ENCODE measurements at places on chromosomes 16 and 17.

GRCh38 chr16:27444470-27444869 is 42.5 kb downstream of the IL21R start:
- DNase-seq: no peak

DNA sequence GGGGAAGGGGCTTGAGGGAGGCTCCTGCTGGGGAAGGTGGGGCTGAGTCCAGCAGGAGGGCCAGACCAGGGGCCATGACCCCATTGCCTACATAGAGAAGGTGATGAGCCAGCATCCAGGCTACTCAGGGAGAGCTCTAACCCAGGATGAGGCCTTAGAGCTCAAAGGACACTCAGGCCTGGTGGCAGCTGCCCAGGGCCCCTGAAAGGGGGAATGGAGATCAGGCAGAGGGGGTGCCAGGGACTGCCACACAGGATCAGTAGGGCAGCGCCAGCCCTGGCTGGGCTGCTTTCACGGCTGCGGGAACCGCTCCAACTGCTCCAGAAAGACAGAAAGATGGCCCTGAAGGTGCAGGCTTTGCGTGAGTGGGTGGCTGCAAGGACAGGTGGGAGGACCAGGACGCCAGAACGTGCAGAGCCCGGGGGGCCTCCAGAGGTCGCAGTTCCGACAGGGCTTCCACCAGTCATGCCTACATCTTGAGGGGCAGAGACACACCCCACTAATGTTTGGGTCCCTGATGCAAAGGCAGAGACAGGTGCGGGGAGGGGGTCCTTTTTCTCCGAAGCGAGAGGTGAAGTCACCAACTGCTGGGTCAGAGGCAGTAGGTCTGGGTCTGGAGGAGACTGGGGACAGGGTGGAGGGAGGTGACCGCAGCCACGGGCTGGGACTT is 882 bp upstream of the ATP6V0C start:
- no peak for DNase-seq

GRCh38 chr16:50316102-50316847 is 49.9 kb downstream of the ADCY7 start:
- no peak for DNase-seq

GRCh38 chr16:68257251-68257905 is 6.9 kb upstream of the SLC7A6 start:
- DNase-seq: no peak

- peak; percentile 59 for DNase-seq
These were observed 5.8 kb upstream of the CBX4 start for GRCh38 chr17:79844869-79845600.

- DNase-seq: no peak
These were observed 55.4 kb downstream of the TENT4B start for GRCh38 chr16:50208460-50208931.

GRCh38 chr17:63631626-63632025 is 9.4 kb downstream of the MAP3K3 start:
- DNase-seq: no peak

DNA sequence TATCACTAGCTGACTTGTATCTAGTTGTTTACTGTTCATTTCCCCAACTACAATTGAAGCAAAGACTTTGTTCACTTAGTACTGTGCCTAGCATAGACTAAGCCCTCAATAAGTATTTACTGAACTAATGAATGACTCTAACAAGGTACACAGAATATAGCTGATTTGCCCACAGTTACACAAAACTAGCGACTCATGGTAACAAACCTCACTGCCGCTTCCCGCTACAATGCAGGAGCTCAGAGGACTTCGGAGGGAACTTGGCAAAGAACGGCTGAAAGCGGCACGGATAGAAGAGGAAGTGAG is 524 bp downstream of the EFTUD2 start:
- DNase-seq: no peak

GRCh38 chr17:61460796-61461585 is 8.8 kb downstream of the TBX4 start:
- no peak for DNase-seq

DNA sequence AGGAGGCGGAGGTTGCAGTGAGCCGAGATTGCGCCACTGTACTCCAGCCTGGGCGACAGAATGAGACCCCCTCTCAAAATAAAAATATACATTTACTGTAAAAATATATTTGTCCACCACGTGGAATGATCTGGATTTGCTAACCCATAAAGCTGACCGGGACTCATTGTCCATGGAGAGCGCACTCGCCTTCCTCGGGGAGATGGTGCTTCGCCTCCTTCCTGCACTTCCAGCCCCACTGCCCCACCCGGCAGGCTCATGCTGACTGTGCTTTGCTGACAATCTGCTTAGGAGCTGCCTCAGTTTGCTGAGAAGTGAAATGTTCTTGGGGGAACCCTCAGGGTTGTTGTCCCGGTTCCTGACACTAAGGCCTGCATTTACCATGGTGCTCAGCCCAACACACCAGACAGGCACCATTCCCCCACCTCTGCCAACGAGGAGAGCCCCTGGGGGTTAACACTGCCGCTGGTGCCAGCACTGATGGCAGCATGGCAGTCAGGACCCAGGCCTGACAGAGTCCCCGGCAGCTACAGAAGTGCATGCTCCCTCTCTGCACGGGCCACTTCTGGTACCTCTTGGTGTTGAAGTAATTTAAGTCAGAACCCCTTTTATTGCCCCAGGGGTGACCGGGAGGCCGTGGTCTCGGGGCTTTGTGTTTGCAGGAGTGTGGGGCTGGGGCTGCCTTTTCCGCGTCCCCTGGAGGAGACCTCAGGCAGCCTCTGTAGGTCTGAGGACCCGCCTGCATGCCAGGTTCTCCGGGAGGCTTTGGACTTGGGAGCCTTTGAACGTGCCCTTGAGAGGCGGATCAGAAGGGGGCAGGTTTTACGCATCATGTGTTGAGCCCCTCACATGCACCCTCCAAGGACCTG is 2.5 kb downstream of the NUBP2 start:
- DNase-seq: no peak

GRCh38 chr17:46732754-46733398 is 85.6 kb downstream of the WNT3 start:
- no peak for DNase-seq

- DNase-seq: no peak
These were observed 136.2 kb downstream of the CCT6B start for GRCh38 chr17:34825102-34825501.

GRCh38 chr17:68087851-68088250 is 52.3 kb downstream of the KPNA2 start:
- no peak for DNase-seq

- no peak for DNase-seq
These were observed 35.7 kb upstream of the METTL9 start for GRCh38 chr16:21563676-21564075.

DNA sequence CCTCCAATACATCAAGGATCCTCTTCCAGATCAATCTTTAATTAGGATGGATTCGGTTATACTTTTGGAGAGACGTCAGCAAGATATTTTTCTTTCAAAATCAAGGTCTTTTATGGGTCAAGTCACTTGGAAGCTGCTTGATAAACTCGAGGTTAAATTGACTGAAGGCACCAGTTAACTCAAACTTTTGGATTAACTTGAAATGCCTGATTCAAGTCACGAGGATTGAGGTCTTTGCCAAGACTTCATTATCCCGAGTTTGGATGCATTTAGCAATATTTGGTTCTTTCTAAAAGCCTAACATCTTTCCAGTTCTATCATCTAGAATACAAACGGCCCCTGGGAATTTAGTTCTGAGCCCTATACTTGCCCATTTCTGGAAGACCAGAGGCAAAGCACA is 82.9 kb downstream of the MYH11 start:
- no peak for DNase-seq

Measured in progenitor cell of endocrine pancreas (in vitro differentiated cells).